Tibial nerve (tissue), 4 donors: ENCODE measurements at places on chromosomes 11 and 22.
A peak's percentile ranks its signal among the peaks of the same experiment; 100 is the strongest.

DNA sequence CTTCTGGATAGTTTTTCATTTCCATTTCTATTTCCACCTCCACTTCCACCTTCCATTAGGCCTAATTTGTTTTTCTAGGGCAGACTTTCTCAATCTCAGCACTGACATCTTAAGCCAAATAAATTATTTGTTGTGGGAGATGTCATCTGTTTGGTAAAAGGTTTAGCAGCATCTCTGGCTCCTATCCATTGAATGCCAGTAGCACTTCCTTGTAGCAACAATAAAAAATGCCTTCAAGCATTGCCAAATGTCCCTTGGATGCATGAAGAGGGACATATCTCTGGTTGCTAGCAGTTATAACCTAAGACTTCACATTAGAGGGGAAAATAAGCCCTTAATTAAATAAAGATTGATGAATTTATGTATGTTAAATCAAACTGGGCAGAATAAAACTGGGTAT is 1.9 kb downstream of the OR52A5 start:
- no peak overlapping the region for H3K27ac ChIP-seq
- no peak overlapping the region for H3K4me3 ChIP-seq
- no peak for DNase-seq
- no peaks in the 10 kb centered on the region for H3K4me1 ChIP-seq
- H3K27me3 ChIP-seq, result no peaks in the 10 kb centered on the region
- H3K36me3 ChIP-seq, result no peaks in the 10 kb centered on the region

DNA sequence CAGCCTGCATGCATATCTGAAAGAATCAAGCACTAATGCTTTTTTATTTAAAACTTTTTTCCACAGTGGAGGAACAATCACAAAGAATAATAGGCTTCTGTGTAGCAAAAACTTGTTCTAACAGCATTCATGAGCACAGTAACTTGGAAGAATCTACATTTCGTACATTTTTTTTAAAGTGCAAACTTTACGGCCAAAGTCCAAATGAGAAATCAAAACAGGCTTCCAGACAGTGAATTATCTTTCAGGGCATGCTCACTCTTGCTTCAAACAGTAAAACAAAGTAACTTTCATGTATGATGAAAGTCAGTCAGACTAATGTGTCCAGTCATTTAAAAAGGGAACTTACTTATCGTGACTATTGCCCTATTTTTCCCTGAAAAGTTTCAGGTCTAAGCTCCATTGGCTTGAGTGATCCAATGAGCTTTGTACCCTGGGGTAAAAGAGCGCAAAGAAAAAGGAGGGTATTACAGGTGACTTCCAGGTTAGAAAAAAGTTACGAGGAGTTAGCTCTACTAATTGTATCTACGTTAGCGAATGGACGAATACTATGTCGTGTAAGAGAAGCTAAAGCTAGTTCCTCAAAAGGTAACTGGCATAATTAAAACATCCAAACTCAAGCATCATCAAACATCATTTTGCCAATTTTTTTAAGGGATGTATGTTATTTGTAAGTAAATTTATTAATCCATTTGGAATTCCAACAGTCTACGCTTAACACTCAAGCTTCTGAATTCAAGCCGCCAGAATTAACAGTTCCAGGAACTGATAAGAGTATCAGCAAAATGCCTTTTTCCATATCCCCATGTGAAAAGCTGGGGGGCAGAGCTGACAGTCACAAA is 1.7 kb downstream of the PICALM start:
- peak overlapping the region; percentile 84 for H3K4me3 ChIP-seq
- no peaks in the 10 kb centered on the region for H3K36me3 ChIP-seq
- H3K27ac ChIP-seq, result peak overlapping the region; percentile 99

GRCh38 chr22:47206666-47207218 is 444.3 kb downstream of the TBC1D22A start:
- DNase-seq, result no peak
- H3K36me3 ChIP-seq, result no peaks in the 10 kb centered on the region
- no peak overlapping the region for H3K4me3 ChIP-seq
- H3K4me1 ChIP-seq, result no peaks in the 10 kb centered on the region
- no peaks in the 10 kb centered on the region for H3K27me3 ChIP-seq

- no peaks in the 10 kb centered on the region for H3K36me3 ChIP-seq
- peaks cover 47% of the 10 kb centered on the region for H3K4me1 ChIP-seq
Observed at GRCh38 chr11:8070417-8071115, 10.4 kb upstream of the TUB start.

- no peaks in the 10 kb centered on the region for H3K27me3 ChIP-seq
- no peak overlapping the region for H3K4me3 ChIP-seq
- H3K36me3 ChIP-seq, result no peaks in the 10 kb centered on the region
- no peaks in the 10 kb centered on the region for H3K4me1 ChIP-seq
Observed at GRCh38 chr11:94154095-94154856, 25.6 kb downstream of the PANX1 start.

DNA sequence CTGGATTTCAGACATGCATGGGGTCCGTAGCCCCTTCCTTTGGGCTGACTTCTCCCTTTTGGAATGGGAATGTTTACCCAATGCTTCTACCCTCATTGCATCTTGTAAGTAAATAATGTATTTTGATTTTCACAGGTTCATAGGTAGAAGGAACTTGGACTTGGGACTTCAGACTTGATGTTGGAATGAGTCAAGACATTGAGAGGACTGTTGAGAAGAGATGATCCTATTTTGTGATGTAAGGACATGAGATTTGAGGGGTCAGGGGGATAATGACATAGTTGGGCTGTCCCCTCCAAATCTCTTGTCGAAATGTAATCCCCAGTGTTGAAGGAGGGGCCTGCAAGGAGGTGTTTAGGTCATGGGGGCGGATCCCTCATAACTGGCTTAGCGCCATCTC is 933 bp upstream of the KRTAP5-10 start:
- no peak overlapping the region for H3K27ac ChIP-seq
- H3K36me3 ChIP-seq, result no peaks in the 10 kb centered on the region
- no peaks in the 10 kb centered on the region for H3K27me3 ChIP-seq
- H3K4me1 ChIP-seq, result no peaks in the 10 kb centered on the region
- H3K4me3 ChIP-seq, result no peak overlapping the region
- DNase-seq, result no peak

DNA sequence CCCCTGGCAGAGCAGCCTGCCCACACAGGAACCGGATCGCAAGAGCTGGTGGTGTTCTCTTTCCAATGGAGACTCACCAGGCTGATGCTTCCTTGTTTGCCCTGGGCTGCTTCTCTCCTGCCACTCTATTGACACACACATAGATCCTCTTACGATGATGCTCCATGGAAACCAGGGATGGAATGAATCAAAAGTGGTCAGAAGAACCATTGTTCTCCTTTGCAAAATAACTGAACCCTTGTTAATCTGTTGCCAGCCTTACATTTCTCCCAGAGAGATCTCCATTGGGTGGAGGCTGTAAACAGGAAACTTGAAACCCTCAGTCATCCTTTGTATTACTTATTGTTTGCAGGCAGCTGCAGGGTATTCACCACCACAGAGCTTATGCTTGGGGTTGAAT is 24.6 kb upstream of the LDLRAD3 start:
- H3K27me3 ChIP-seq, result no peaks in the 10 kb centered on the region
- no peak for DNase-seq
- H3K4me3 ChIP-seq, result no peak overlapping the region
- peak overlapping the region; percentile 37 for H3K27ac ChIP-seq

- H3K36me3 ChIP-seq, result no peaks in the 10 kb centered on the region
- DNase-seq, result no peak
- H3K4me3 ChIP-seq, result no peak overlapping the region
- no peaks in the 10 kb centered on the region for H3K4me1 ChIP-seq
Observed at GRCh38 chr22:23140385-23140784, 1.4 kb downstream of the RSPH14 start.

DNA sequence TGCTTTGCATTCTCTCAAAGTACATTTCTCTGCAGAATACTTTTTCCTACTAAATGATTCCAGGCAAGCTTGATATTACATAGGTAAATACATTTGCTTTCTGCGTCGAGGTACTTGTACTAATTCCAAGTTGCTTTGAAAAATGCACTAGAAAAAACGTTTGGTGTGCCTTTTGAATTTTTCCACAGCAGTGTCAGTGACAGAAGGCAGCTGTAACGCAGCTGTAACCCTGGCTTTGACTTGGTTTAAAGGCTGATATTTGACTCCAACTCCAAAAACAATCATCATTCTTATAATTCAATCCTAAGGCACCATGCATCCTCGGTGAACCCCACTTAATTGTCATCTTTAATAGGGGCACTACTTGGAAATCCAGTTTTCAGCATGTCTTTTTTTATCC is 125.0 kb downstream of the MAML2 start:
- H3K27me3 ChIP-seq, result no peaks in the 10 kb centered on the region
- no peak for DNase-seq
- no peak overlapping the region for H3K4me3 ChIP-seq
- no peaks in the 10 kb centered on the region for H3K36me3 ChIP-seq
- H3K4me1 ChIP-seq, result peaks cover 2% of the 10 kb centered on the region
- H3K27ac ChIP-seq, result no peak overlapping the region

GRCh38 chr22:37215890-37216289 is 3.6 kb upstream of the SSTR3 start:
- H3K36me3 ChIP-seq, result no peaks in the 10 kb centered on the region
- no peak overlapping the region for H3K27ac ChIP-seq

- no peaks in the 10 kb centered on the region for H3K36me3 ChIP-seq
- peaks cover 4% of the 10 kb centered on the region for H3K4me1 ChIP-seq
- H3K4me3 ChIP-seq, result no peak overlapping the region
Observed at GRCh38 chr11:100876815-100877520, 189.9 kb downstream of the ARHGAP42 start.

GRCh38 chr11:121930004-121930965 is 185.7 kb downstream of the BLID start:
- H3K27ac ChIP-seq, result peak overlapping the region; percentile 77
- H3K27me3 ChIP-seq, result no peaks in the 10 kb centered on the region
- H3K4me3 ChIP-seq, result peak overlapping the region; percentile 19
- peaks cover 39% of the 10 kb centered on the region for H3K4me1 ChIP-seq
- DNase-seq, result no peak

GRCh38 chr11:59158206-59159068 is 13.5 kb upstream of the DTX4 start:
- DNase-seq, result peak; percentile 77
- H3K4me3 ChIP-seq, result no peak overlapping the region
- no peaks in the 10 kb centered on the region for H3K36me3 ChIP-seq
- no peak overlapping the region for H3K27ac ChIP-seq
- no peaks in the 10 kb centered on the region for H3K27me3 ChIP-seq
- H3K4me1 ChIP-seq, result peaks cover 3% of the 10 kb centered on the region

DNA sequence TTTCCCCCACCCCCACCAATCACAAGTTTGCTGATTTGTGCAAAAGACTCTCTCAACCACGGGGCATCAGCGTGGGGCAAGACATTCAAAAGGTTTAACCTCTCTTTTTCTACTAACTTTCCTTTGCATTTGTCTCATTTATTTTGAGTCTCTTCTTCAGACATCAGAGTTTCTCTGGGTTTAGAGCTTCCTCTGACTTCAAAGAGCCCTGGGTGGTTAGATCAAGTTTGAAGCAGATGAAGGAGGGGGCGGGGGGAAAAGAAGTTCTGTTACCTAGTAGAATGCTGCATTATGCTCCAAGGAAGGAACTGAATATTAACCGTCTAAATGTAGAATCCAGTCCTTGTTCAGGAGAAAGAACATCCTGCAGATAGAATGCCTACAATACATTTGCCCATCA is 24.5 kb downstream of the GAS2 start:
- no peaks in the 10 kb centered on the region for H3K4me1 ChIP-seq
- no peak overlapping the region for H3K27ac ChIP-seq
- DNase-seq, result no peak
- no peaks in the 10 kb centered on the region for H3K27me3 ChIP-seq
- H3K36me3 ChIP-seq, result no peaks in the 10 kb centered on the region

DNA sequence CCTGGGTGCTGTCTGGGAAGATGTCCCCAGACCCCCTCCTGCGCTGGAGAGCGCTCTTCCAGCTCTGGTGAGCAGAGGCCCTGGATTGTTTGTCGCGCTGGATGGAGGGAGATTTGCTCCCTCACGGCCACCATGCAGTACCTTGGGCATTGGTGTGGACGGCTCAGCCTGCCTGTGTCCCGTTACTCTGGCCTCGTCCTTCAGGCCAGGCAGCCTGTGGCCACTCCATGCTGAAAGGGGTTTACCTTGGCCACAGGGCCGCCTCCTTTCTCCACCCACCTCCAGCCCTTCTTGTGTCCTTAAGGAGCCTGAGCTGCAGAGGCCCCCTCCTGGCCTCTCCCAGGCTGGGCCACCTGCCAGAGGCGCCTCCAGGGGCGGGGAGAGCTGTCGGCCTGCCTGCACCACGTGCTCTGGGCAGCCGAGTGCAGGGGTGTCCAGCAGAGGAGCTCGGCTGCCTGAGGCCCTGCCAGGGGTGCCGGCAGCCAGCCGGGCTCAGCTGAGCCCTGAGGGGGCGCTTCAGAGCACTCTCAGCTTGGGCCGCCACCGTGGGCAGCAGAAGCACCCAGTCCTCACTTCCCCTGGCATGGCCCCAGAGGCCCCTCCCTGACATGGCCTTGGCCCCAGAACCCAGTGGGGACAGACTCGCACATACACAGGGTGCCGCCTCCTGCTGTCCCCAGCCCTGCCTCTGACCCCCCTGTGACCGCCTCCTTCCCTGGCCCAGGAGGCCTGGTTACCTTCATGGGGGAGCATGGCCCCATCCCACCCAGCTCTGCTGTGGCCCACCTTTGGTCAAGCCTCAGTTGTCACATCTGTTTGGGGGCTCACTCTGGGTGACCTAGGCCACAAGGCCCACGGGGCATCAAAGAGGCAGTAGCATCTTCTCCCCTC is 3.4 kb downstream of the CCND1 start:
- no peaks in the 10 kb centered on the region for H3K36me3 ChIP-seq
- no peaks in the 10 kb centered on the region for H3K4me1 ChIP-seq
- H3K4me3 ChIP-seq, result no peak overlapping the region
- H3K27me3 ChIP-seq, result no peaks in the 10 kb centered on the region
- H3K27ac ChIP-seq, result peak overlapping the region; percentile 79
- DNase-seq, result peak; percentile 49

DNA sequence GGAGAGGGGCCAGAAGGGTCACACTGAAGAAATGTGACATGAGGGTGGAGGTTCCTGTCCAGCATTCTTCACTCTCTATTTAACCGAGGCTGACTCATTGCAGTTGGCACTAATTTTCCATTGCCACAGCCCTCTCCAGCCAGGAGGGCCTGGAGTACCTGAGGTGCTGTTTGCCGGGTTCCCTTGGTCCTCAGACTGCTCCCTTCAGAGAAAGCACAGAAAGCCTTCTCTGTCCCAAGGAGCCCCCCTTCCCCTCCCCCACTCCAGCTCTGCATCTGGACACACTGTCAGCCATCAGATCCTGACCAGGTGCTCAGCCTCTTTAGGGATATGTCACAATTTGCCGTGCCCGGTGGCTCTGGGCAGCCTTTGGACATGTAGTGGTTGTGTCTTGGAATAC is 3.2 kb upstream of the C11orf91 start:
- H3K36me3 ChIP-seq, result no peaks in the 10 kb centered on the region
- H3K27ac ChIP-seq, result peak overlapping the region; percentile 70
- no peak for DNase-seq

- H3K4me1 ChIP-seq, result peaks cover 14% of the 10 kb centered on the region
- no peaks in the 10 kb centered on the region for H3K27me3 ChIP-seq
- DNase-seq, result no peak
- no peak overlapping the region for H3K27ac ChIP-seq
Observed at GRCh38 chr11:124623861-124624525, 1.3 kb downstream of the TBRG1 start.

GRCh38 chr22:38040953-38041759 is 16.0 kb upstream of the PICK1 start:
- peak overlapping the region; percentile 96 for H3K27ac ChIP-seq
- no peaks in the 10 kb centered on the region for H3K36me3 ChIP-seq
- H3K4me3 ChIP-seq, result no peak overlapping the region
- DNase-seq, result no peak
